ENCODE measurements at places on chromosomes 13 and 19.

DNA sequence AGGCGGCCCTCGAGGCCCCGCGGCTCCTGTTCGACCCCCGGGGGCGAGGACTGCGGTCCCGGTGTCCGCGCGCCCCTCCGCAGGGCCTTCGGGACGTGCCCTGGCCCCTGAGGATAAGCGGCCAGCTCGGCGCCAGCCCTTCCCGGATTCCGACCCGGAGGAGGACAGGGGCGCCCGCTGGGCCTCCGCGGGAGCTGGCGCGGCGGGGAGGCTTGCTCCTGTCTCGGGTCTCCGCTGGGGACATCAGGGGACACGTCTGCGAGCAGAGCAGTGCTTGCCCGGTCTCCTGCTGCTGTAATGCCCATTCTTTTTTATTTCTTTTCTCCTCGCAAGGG lies 829 bp downstream of the B3GLCT start:
- peak; percentile 47 for DNase-seq

- no peak for DNase-seq
Measured at GRCh38 chr13:38398711-38399493, 49.3 kb downstream of the UFM1 start.

GRCh38 chr19:10290876-10291553 lies 1.3 kb downstream of the ICAM5 start:
- DNase-seq = peak; percentile 57

- DNase-seq = no peak
Measured at GRCh38 chr13:46478651-46479050, 74.3 kb upstream of the LRCH1 start.

GRCh38 chr13:55497486-55497885 lies 1643.2 kb upstream of the PRR20A start:
- no peak for DNase-seq

GRCh38 chr19:1956868-1957492 lies 16.0 kb downstream of the CSNK1G2 start:
- DNase-seq = no peak

GRCh38 chr19:29086646-29087045 lies 126.3 kb downstream of the UQCRFS1 start:
- DNase-seq = no peak

DNA sequence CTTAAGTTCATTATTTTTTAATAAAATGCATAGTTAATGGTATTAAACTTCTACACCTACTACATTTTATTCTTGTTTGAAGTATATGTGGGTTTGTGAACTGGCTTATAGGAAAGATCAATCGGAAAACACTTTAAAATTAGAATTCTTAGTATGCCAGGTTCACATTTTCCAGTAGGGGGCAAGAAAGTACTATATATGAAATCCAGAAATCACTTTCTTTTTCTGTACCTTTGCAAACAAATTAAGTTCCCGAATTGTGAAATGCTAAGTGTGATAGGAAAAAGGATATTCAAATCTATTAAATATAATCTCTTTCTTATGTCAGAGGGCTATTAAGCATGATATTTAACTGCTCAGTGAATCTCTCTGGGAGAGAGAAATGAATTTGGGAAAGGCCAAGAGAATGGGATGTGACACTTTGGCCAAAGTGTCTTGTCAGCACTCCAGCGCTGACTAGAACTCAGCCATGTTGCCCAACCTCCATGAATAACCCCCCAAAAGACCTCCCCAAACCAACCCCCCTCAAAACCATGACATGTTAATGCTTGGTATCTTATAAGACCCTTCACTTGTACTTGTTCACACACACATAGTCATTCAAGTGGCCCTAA lies 122.6 kb upstream of the SLC10A2 start:
- DNase-seq = peak; percentile 2

- no peak for DNase-seq
Measured at GRCh38 chr19:6098574-6098973, 11.7 kb downstream of the RFX2 start.

Measured in activated CD4-positive, alpha-beta T cell treated with anti-CD3 and anti-CD28 coated beads, Interleukin-10, Interleukin-2, amounts not matched to agents 100 ng/mL and 50 ng/mL, durations not matched to agents 16 hours and 8 hours (primary cell).